ENCODE measurements at places on chromosomes 1 and 21. TPM values are rescaled to one million over a fixed set of nuclear protein-coding genes. Genes with fewer than 3 reads are reported as not detected.

- no peak for DNase-seq
Observed at GRCh38 chr1:199064971-199065370, 426.1 kb downstream of the PTPRC start.

GRCh38 chr1:23177438-23178380 lies 9.1 kb upstream of the LUZP1 start:
- DNase-seq: peak; percentile 72

GRCh38 chr1:221328371-221328770 lies 413.5 kb downstream of the DUSP10 start:
- no peak for DNase-seq

- peak; percentile 96 for DNase-seq
Observed at GRCh38 chr1:8858112-8858668, 20.3 kb downstream of the ENO1 start.

DNA sequence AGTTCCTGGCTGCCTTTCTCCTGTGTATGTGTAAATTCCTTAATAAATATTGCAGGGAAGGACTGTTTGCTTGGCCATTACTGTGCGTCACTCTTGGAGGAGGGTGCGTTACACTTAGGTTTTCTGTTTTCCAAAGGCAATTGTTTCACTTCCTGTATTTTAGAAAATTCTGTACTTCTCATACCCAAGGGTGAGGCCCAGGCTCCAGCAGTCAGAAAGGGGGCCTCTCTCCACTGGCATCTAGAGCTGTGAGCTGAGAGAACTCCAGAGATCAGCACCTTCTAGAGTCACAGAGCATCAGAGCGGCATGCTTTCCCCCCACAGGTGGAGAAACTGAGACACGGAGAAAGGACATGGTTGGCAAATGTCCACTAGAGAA lies 27.0 kb upstream of the ZFP69B start:
- no peak for DNase-seq

- no peak for DNase-seq
Observed at GRCh38 chr1:40985875-40986274, 6.4 kb downstream of the CTPS1 start.

The OR10J5 gene
- total RNA-seq: not detected

The TMPRSS2 gene
- total RNA-seq: 0.84 TPM

Data from astrocyte (in vitro differentiated cells and primary cell).